ENCODE measurements at places on chromosomes 6 and 20.

DNA sequence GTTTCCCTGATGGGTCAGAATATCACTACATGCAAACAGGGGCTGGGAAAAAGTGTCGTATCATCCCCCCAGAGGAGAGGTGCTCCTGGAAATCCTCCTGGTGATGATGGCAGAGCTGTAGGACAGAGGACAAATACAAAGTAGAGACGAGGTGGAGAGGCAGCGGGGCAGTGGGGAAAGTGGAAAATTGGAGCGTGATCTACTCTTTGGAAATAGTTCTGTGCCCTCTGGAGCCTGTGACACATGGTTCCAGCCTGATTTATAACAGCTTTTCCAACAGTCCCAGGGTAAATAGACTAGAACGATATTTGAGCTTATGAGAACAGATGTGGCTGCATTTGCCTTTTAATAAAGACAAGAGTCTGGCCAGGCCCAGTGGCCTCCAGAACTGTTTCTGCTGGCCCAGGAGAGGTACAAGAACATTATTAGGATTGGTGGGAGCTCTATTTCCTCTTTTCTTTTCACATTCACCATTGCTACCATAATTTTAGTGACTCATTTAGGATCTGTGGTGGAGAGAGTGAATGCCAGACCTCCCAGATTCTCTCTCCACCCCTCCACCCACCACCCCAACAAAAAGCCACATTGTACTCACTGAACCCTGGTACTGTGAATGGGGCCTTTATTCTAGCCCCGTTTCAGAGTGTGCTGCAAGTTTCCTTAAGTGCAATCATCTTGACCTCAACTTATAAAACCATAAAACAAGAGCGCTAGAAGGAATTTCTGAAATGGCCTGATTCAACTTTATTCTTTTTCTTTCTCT lies 78.3 kb downstream of the BTBD3 start:
- no peak for DNase-seq

DNA sequence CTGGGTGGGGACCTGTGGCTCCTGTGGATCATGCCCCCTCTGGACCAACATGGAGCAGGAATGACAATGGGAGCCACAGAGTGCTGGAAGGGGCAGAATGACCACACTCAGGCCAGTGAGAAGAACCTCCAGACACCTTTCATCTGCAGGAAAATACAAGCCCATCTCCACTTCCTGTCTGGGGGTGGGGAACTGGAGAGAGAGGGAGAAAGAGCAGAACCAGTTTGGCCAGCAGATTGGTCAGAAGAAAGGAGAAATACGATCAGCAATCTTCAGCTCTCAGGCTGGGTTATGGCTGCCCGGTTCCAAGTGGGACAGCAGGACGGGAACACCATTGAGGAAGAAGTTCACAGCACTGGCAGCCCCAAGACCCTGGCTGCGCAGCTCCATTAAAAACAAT lies 37.0 kb downstream of the BMP7 start:
- DNase-seq, result no peak

DNA sequence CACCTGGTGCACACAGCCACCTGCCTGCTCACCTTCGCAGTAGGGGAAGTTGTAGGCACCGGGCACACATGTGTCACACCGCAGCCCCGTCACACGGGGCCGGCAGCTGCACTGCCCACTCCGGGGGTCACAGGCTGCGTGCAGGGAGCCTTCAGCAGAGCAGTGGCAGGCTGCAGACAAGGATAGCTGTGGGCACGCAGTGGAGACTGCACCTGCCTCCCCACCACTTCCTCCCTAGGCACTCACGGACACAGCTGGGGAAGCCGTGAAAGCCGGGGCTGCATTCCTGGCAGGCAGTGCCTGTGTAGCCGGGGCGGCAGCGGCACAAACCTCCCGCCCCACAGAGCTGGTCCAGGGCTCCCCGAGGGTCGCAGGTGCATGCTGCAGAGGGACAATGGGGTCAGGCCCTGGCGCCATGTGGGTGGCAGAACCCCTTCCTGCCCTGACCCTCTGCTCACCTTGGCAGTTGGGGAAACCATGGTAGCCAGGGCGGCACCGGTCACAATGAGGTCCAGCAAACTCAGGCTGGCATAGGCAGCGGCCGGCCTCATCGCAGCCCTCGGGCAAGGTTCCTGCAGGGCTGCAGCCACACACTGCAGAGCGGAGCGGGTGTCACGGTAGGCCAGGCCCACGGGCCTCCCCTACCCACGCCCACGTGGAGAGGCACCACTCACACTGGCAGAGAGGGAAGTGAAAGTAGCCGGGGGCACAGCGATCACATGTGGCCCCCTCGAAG lies 29.4 kb downstream of the LAMA5 start:
- DNase-seq, result no peak

DNA sequence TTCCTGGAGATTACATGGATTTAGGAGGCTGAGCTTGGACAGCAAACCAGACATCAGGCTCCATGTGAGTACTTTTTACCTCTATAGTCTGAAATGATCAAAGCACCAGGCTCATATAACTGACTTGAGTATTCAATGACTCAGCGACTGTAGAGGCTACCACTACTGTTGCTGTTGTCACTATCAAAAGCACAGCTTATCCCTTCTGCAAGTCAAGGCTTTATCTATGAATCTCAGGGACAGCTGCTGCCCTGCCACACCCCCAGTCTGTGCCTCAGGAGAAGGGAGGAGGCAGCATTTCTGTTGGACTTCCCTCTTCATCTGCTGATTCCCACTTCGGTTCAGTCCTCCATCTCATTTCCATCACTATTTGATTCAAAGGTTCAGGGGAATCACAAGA lies 80.5 kb upstream of the CNR1 start:
- DNase-seq, result no peak

GRCh38 chr6:88380618-88381288 lies 214.6 kb upstream of the CNR1 start:
- no peak for DNase-seq

GRCh38 chr6:129317931-129318820 lies 391.8 kb downstream of the ARHGAP18 start:
- DNase-seq, result no peak

GRCh38 chr6:126016591-126016990 lies 30.3 kb downstream of the TRMT11 start:
- DNase-seq, result no peak

DNA sequence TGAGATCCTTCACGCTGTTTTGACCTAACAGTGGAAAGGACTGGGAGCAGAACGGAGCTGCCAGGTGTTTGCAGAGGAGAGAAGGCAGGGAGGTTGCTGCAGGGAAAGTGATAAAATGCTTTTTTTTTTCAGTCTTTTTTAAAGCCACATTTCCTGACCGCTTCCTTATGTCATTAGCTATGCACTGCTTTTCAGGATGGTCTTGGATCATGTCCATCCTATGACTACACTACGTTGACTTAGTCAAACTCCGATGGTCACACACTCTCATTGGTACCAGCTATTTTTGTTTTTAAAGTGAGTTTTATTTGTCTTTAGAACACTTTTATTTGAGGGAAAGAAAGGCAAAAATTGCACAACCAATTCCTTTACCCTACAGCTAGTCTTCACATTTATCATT lies 89.2 kb upstream of the EXOC2 start:
- no peak for DNase-seq

DNA sequence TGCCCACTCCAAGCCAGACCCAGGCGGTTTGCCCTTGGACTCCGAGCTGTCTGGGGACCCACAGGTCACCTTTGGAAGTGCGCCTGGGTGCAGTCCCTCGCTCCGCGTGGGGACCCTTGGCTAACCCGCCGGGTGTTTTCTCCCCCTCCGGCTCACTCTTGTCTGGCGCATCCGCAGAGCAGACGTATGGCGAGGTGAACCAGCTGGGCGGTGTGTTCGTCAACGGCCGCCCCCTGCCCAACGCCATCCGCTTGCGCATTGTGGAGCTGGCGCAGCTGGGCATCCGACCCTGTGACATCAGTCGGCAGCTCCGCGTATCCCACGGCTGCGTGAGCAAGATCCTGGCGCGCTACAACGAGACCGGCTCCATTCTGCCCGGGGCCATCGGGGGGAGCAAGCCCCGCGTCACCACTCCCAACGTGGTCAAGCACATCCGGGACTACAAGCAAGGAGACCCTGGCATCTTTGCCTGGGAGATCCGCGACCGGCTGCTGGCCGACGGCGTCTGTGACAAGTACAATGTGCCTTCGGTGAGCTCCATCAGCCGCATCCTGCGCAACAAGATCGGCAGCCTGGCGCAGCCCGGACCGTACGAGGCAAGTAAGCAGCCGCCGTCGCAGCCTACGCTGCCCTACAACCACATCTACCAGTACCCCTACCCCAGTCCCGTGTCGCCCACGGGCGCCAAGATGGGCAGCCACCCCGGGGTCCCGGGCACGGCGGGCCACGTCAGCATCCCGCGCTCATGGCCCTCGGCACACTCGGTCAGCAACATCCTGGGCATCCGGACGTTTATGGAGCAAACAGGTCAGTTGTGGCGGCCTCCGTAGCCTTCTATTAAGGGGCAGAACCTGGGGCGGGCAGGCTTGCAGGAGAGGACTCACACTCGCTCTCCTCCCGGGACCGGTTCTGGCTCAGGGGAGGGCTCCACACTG lies 1.1 kb downstream of the PAX1 start:
- DNase-seq, result no peak

DNA sequence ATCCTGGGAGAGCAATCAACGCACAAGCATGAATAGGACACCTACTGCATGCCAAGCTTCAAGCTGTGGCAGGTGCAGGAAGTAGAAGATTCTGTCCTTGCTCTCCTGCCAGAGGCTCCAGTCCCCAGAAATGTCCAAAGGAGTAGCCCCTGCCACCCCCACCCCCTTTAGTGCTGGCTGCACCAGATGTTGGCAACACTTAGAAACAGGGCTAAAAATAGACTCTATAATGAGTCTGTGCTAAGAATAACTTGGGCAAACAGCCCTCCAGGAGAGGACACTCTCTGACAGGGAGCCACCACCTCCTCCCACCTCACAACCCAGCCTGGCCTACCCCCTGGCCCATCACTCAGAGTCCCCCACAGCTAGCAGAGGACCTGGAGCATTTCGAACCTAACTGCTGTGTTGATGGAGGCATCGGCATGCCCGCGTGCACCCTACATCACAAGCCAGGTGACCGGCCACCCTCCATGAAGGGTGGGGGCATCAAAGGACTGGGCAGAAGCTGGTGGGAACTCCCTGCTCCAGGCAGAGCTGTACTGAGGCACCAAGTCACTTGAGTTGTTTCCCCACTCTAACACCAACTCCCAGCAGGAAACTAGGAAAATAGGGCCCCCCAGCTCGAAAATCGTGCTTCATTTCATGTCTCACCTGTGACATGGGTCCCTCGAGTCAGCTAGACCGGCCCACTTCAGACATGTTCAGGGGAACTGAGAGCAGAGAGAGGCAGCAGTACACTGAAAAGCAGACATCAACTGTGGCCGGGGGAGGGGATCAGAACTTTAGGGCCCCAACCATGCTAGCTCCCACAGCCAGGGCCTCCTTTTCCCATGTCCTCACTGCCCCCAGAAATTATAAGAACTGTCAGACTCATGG lies 18.7 kb downstream of the TFEB start:
- DNase-seq, result no peak

- no peak for DNase-seq
Measured at GRCh38 chr6:109321752-109322151, 60.5 kb downstream of the CD164 start.

GRCh38 chr6:166598441-166599138 lies 12.1 kb upstream of the RAMACL start:
- no peak for DNase-seq

GRCh38 chr6:40128127-40128526 lies 193.9 kb upstream of the MOCS1 start:
- no peak for DNase-seq

DNA sequence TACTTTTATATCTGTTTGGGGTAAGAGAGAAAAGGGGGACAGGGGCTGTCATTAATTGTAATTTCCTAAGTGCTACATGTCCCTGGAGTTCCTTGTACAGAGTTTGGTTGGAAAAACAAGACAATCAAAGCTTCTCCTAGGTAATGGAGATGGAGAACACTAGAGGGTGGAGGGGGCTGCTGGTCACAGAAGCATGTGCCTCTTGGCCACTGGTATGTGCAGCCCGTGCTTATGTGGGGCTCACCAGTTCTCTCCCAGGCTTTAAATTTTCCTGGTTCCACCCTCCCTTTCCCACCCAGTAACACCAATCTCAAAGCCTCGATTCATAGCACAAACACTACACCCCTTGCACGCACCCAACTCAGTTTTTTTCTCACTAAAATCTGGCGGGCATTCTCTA lies 165.6 kb downstream of the SAMD5 start:
- no peak for DNase-seq

- DNase-seq, result no peak
Measured at GRCh38 chr6:25360621-25361020, 81.4 kb downstream of the CARMIL1 start.

DNA sequence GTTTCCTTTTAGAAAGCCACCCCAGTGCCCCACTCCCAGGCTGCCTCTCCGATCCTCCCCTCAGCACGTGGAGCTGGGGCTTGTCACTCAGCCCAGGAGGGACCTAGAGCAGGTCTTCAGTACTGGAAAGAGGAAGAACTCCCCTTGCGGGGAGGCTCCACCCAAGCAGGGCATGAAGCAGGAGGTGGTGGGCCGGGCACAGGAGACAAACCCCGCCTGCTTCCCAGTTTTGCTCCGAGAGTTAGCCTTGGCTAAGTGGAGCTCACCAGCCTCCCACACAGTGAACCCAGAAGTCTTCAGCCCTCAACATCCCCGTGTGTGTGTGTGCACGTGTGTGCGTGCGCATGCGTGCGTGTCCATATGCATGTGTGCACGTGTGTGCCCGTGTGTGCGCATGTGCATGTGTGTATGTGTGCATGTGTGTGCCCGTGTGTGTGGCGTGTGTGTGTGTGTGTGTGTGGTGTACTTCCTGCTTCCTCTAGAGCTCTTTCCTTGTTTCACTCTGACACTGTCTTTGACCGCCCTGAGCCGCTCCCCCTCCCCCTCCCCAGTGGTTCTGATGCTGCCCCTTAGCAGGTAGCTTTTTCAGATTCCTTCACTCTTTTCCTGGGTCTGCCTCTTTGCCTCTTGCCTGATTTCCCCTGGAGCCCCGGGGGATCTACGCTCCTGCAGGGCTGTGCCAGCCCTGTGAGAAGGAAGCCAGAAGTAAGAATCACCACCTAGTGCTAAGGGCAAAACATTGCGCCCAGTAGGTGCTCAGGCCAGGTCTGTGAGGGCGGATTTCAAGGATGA lies 239.8 kb downstream of the CDC5L start:
- no peak for DNase-seq

DNA sequence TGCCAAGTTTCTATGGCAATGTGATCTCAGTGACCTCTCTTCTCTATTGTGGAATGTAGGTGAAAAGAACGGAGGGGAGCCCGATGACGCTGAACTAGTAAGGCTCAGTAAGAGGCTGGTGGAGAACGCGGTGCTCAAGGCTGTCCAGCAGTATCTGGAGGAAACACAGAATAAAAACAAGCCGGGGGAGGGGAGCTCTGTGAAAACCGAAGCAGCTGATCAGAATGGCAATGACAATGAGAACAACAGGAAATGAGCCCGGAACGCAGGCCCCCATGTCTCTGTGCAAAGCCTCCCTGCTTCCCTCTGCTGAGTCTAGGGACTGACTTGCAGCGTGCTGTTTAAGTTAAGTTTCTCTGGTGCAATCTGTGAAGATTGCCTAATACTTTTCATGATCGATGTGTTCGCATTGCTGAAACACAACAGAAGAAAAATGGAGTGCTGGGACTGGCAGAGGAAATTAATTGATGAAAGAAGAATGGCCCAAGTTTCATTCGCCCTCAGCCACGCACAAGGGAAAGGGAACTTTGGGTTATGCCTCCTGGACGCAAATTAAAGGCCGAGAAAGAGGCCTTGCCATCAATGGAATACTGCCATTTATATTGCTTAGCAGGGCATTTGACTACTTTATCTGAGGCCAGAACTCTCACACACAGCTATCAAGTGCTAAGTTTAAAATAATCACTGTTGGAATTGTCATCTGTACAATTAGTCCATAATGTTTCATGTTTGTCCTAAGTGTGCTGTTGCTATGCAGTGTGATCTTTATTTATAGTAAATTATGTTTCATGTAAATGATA lies 146.4 kb downstream of the AKAP7 start:
- peak; percentile 5 for DNase-seq

GRCh38 chr20:6726761-6727160 lies 40.7 kb upstream of the BMP2 start:
- DNase-seq, result no peak

Data from stimulated activated CD8-positive, alpha-beta memory T cell treated with anti-CD3 and anti-CD28 coated beads, Interleukin-15, amount 100 ng/mL, for 4 hours (primary cell).